ENCODE measurements at places on chromosomes 5 and 9.

GRCh38 chr9:30582240-30582639 lies 1802.2 kb upstream of the ACO1 start:
- no peaks in the 10 kb centered on the region for H3K27me3 ChIP-seq
- no peak for DNase-seq

GRCh38 chr9:4640027-4640426 lies 22.1 kb upstream of the PLPP6 start:
- H3K36me3 ChIP-seq = no peaks in the 10 kb centered on the region
- H3K27ac ChIP-seq = no peak overlapping the region
- H3K4me1 ChIP-seq = no peaks in the 10 kb centered on the region
- H3K27me3 ChIP-seq = no peaks in the 10 kb centered on the region
- no peak for DNase-seq
- H3K4me3 ChIP-seq = no peak overlapping the region

GRCh38 chr5:42268630-42269029 lies 154.6 kb upstream of the GHR start:
- H3K27ac ChIP-seq = no peak overlapping the region
- DNase-seq = no peak
- H3K36me3 ChIP-seq = no peaks in the 10 kb centered on the region
- no peaks in the 10 kb centered on the region for H3K4me1 ChIP-seq
- H3K4me3 ChIP-seq = no peak overlapping the region
- H3K27me3 ChIP-seq = no peaks in the 10 kb centered on the region

GRCh38 chr5:142669477-142669876 lies 16.4 kb downstream of the FGF1 start:
- DNase-seq = no peak
- H3K27me3 ChIP-seq = no peaks in the 10 kb centered on the region
- H3K36me3 ChIP-seq = no peaks in the 10 kb centered on the region
- H3K4me1 ChIP-seq = no peaks in the 10 kb centered on the region
- H3K4me3 ChIP-seq = no peak overlapping the region

All from uterus (tissue), 4 donors.